ENCODE measurements at places on chromosomes 4 and X. TPM values are rescaled to one million over a fixed set of nuclear protein-coding genes. Genes with fewer than 3 reads are reported as not detected.

Gene MAGEA10
- total RNA-seq: not detected

GRCh38 chr4:132981611-132982010 lies 167.5 kb upstream of the PCDH10 start:
- no peak for DNase-seq

Gene SMIM14
- 11.9 TPM for total RNA-seq

DNA sequence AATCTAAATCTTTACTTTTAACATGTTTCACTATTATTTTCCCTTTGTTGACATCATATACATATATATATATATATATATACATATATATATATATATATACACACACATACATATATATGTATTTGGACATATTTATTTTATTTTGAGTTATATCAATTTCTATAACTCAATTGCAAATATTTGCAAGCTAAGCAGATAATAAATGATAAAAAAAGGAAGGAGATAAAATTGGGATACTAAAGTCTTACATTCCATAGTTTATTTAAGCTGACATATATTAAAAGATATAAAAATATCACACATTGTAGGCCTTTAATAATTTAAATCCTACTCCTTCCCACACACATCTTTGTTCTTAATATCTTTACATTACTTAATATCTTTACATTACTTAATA lies 372.2 kb downstream of the GRXCR1 start:
- DNase-seq: no peak

Gene CXCL9
- not detected for total RNA-seq

GRCh38 chr4:54675721-54676461 lies 18.1 kb downstream of the KIT start:
- no peak for DNase-seq

DNA sequence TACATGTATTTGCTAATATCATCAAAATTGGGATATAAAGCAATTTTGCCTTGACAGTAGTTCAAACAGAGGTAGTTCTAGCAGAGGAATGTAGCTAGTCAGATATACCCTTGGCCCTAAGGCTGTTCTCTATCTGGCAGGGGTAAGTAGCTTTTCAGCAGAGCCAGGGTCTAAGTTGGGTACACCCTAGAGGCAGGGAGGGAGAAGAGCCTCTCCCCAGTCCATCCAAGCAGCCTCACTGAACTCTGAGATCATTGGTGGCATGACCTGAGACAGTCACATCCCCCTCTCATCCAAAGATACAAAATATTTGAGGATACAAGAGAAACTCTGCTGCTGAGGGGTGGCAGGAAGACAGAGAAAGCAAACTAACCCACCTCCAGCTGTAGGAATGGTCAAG lies 343.7 kb downstream of the DHX15 start:
- DNase-seq: no peak

DNA sequence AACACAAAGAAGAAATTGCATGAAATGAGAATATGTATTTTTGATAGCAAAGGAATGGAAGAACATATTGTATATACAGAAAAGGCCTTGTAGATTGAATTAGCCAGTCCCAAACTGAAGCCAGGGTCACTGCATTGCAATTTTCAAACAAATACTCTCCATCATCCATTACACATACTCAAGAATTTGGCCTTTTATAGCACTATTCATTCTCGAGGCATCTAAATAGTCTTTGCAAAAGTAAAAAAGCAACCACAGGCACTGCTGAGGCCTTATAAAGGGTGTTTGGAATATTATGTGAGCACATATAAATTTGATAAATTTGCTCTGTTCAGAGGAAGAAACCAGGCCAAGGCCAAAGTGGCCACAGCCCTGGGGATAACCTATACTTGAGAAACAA lies 123.0 kb downstream of the ZNF827 start:
- DNase-seq: no peak

Gene SSX4B
- not detected for total RNA-seq

Gene MED12
- total RNA-seq: 14.9 TPM

- no peak for DNase-seq
Measured at GRCh38 chrX:150007356-150007755, 69.1 kb upstream of the EOLA2 start.

Gene DCAF8L2
- not detected for total RNA-seq

Gene SH2D1A
- total RNA-seq: not detected

DNA sequence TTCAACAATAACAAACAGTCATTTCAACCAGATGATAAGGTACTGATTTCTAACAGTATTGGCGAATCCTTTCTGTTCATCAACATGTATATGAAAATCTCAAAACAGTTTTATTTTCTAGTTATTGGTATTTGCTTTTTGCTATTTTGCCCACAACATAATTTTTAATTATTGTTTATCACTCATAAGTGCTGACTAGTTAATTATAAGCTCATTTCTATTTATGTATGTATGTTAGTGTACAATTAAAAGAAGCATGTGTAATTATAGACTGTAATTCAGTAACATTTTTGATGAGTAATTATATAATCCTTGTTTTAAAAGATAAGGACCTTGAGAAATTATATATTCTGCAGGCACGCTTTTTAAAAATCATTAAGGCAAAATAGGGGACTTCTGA lies 67.2 kb upstream of the NPNT start:
- no peak for DNase-seq

Gene HTN3
- total RNA-seq: not detected

DNA sequence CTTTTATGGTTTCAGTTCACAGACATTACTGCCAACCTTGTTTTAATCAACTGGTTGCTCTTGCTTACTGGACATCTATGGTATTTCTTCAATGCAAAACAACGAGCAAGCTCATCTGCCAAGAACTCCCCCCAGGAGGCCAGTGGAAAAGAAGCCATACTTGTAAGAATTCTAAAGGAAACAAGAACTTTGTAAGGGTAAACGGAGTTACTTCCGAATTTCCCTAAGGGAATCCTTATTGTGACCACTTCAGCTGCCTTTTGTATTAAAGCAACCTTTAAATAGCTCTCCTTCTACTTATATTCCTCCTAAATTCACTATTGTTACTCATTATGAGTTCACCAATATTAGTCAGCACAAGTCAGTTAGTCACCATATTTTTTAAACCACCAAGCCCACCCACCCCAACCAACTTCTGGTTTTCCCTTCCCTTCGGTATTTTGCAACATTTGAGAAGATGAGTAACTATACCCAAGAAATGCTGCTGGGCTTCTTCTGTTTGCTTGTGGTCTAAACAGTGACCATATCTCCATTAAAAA lies 602.8 kb upstream of the DIPK2B start:
- peak; percentile 59 for DNase-seq

Gene CT45A1
- total RNA-seq: not detected

GRCh38 chr4:87530868-87531267 lies 1.7 kb upstream of the SPARCL1 start:
- no peak for DNase-seq

Gene ASB5
- not detected for total RNA-seq
